ENCODE measurements at places on chromosomes 1 and 21.
A peak's percentile ranks its signal among the peaks of the same experiment; 100 is the strongest.

- no peak overlapping the region for H3K27ac ChIP-seq
- H3K27me3 ChIP-seq: no peaks in the 10 kb centered on the region
Observed at GRCh38 chr1:227521782-227522181, 41.6 kb upstream of the ZNF678 start.

- no peak overlapping the region for H3K4me3 ChIP-seq
- no peak overlapping the region for H3K27ac ChIP-seq
- no peak for DNase-seq
- H3K4me1 ChIP-seq: peaks cover 3% of the 10 kb centered on the region
- no peaks in the 10 kb centered on the region for H3K36me3 ChIP-seq
Observed at GRCh38 chr1:46334030-46334384, 6.6 kb upstream of the NSUN4 start.

- H3K4me3 ChIP-seq: no peak overlapping the region
- no peak for DNase-seq
- no peaks in the 10 kb centered on the region for H3K27me3 ChIP-seq
- peak overlapping the region; percentile 84 for H3K27ac ChIP-seq
- H3K4me1 ChIP-seq: peaks cover 19% of the 10 kb centered on the region
- no peaks in the 10 kb centered on the region for H3K36me3 ChIP-seq
Observed at GRCh38 chr1:177976596-177976995, 6.7 kb upstream of the SEC16B start.

DNA sequence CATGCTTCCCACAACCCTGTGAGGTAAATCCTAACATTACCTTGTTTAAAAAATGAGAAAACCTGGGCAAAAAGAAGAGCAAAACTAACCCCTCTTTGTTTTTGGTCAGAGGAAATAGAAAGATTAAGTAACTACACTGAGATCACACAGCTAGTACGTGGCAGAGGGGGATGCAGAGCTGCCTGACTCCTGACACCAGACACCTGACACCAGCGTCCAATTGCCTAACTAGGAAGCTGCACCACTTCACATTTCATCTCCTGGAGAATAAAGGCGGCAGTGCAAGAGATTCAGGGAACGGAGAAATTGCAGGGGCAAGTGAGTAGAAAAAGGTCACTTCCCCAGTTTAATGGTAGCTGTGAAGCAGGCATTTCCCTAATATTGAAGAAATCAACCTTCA lies 229.3 kb upstream of the PTBP2 start:
- no peak for DNase-seq
- no peaks in the 10 kb centered on the region for H3K27me3 ChIP-seq
- no peaks in the 10 kb centered on the region for H3K36me3 ChIP-seq
- H3K4me3 ChIP-seq: no peak overlapping the region

GRCh38 chr1:58976294-58976693 lies 192.4 kb upstream of the JUN start:
- no peaks in the 10 kb centered on the region for H3K36me3 ChIP-seq
- H3K4me3 ChIP-seq: no peak overlapping the region
- peaks cover 8% of the 10 kb centered on the region for H3K4me1 ChIP-seq
- no peak for DNase-seq

DNA sequence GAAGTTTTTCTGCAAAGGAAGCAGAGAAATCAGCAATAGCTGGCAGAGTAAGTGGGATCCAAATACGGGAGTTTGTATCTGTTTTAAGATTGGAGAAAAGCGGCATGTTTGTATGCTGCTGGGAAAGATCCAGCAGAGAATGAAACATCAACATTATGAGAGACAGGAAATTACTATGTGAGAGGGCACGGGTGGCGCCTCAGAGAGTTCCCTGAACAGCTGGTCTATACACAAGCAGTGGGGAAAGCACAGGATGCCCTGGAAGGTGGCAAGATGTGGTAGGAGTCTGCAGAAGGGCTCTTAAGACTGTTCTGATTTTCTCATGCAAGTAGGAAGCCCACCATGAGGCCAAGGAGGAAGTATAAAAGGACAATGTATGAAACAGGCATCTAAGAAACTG lies 130.4 kb downstream of the RERE start:
- H3K4me1 ChIP-seq: peaks cover 7% of the 10 kb centered on the region
- no peaks in the 10 kb centered on the region for H3K27me3 ChIP-seq
- H3K4me3 ChIP-seq: no peak overlapping the region
- DNase-seq: no peak
- H3K36me3 ChIP-seq: no peaks in the 10 kb centered on the region

GRCh38 chr21:25080661-25081060 lies 526.6 kb downstream of the MRPL39 start:
- no peak overlapping the region for H3K27ac ChIP-seq
- no peaks in the 10 kb centered on the region for H3K36me3 ChIP-seq
- DNase-seq: no peak
- no peaks in the 10 kb centered on the region for H3K4me1 ChIP-seq
- H3K27me3 ChIP-seq: no peaks in the 10 kb centered on the region

- H3K36me3 ChIP-seq: peaks cover 10% of the 10 kb centered on the region
- no peak overlapping the region for H3K27ac ChIP-seq
- no peak for DNase-seq
- no peaks in the 10 kb centered on the region for H3K27me3 ChIP-seq
Observed at GRCh38 chr1:10601342-10602070, 126.8 kb downstream of the PEX14 start.

GRCh38 chr1:220748089-220748934 lies at the start of gene MTARC2:
Gene MTARC2, plus strand, starts transcription at chr1:220748322. Its CDS starts 210 bp downstream, at chr1:220748532.
- no peak for DNase-seq
- no peak within 1 kb of the TSS for H3K27ac ChIP-seq
- H3K27me3 ChIP-seq: no peaks in the 10 kb centered on the region
- H3K36me3 ChIP-seq: no peaks in the 10 kb centered on the region
- no peaks in the 10 kb centered on the region for H3K4me1 ChIP-seq

DNA sequence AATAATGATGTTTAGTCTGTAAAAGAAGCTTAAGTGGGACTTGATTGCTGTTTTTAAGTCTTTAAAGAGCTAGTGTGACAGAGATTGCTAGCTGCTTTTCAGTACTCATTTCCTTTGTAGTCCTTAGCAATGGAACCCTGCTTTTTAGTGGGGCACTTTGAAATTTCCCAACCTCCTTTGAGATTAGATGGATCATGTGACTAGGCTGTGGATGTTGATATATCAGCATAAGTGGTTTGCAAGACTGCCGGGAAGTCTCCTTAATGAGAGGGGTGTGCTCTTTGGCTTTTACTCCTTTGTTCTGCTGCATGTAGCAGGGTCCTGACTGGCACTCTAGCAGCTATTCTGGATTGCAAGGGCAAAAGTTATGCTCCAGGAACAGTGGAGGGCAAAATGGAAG lies 11.2 kb upstream of the RCOR3 start:
- H3K36me3 ChIP-seq: no peaks in the 10 kb centered on the region
- no peak overlapping the region for H3K4me3 ChIP-seq
- no peak for DNase-seq
- no peaks in the 10 kb centered on the region for H3K4me1 ChIP-seq

- H3K27ac ChIP-seq: no peak overlapping the region
- H3K36me3 ChIP-seq: no peaks in the 10 kb centered on the region
- DNase-seq: no peak
- H3K27me3 ChIP-seq: no peaks in the 10 kb centered on the region
- H3K4me3 ChIP-seq: no peak overlapping the region
Observed at GRCh38 chr1:20476265-20477038, 9.6 kb downstream of the CAMK2N1 start.
